ENCODE measurements at places on chromosomes 4 and X.

GRCh38 chrX:1618689-1619088 is 3.8 kb downstream of the ASMT start:
- DNase-seq: no peak

GRCh38 chr4:37453281-37453998 is 208.9 kb downstream of the NWD2 start:
- DNase-seq: no peak

- DNase-seq: no peak
Observed at GRCh38 chrX:46208225-46208854, 336.9 kb downstream of the ZNF674 start.

- DNase-seq: no peak
Observed at GRCh38 chr4:154329939-154330338, 161.7 kb downstream of the DCHS2 start.

DNA sequence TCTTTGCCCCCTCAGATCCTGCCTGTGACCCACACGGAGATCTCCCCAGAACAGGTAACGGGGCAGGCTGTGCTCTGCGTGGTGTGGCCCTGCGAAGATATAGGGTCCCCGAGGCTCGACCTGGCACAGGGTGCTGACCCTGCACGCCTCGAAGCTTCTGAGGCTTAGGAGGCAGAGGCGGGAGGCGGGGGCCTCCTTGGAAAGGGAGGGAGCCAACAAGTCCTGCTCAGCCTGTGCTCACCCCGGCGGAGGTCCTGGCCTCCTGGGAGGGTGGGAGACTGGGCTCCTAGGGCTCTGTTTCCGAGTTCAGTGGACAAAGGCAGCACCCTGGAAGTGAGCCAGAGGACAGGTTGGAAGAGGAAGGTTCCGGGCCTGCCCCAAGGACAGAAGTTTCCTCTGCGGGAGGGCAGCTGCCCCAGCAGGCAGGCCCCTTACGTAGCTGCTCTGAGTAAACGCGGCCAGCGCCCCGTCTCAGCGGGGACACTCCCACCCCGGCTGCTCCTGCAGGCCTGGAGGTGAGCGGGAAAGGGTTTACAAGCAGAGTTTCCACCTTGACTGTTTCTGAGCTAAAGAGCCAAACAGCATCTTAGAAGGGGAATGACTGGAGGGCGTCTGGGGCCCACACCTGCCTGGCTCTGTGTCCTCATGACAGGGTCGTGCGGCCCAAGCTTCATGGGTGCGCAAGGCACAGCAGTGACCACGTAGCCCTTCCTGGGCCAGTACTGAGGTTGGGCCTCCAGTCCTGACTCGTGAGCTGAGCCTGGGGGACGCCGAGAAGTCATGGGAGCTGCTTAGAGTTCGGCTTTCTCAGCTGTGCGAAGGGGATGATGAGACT is 16.1 kb downstream of the TMEM175 start:
- DNase-seq: no peak

- no peak for DNase-seq
Observed at GRCh38 chr4:137375111-137375850, 157.0 kb downstream of the PCDH18 start.

GRCh38 chrX:27679281-27679680 is 89.1 kb downstream of the DCAF8L2 start:
- DNase-seq: no peak

- DNase-seq: no peak
Observed at GRCh38 chr4:184727430-184727829, 6.5 kb downstream of the CENPU start.

- no peak for DNase-seq
Observed at GRCh38 chrX:139538907-139539790, 8.6 kb downstream of the F9 start.

- DNase-seq: no peak
Observed at GRCh38 chr4:100591161-100591876, 73.5 kb upstream of the EMCN start.

DNA sequence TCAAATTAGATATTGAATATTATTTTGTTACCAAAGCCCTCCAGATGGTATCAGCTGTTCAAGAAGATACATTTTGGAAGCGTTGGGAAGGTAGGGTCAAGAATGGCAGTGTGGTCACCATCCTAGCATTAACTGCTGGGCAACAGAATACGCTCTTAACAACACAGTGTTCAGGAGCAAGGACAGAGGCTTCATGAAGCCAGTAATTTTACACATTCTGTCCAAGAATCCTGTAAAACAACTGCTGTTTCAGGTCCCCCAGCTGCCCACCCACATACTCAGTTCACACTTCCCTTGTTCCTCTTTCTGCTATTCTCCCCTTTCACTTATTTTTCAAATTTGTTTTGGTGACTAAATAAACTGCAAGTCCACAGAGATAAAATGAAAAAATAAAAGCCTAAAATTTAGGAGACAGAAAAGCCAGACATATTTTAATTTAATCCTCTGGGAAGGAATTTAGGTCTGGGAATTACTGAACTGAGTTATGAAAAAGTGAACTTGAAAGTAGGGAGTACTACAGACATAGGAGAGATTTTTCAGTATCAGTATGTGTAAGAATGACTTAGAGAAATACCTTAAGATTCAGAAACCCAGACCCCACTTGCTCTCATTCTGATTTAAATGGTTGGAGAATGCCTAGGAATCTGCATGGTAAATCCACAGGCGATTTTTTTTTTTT is 406.7 kb downstream of the MAPK10 start:
- DNase-seq: no peak

DNA sequence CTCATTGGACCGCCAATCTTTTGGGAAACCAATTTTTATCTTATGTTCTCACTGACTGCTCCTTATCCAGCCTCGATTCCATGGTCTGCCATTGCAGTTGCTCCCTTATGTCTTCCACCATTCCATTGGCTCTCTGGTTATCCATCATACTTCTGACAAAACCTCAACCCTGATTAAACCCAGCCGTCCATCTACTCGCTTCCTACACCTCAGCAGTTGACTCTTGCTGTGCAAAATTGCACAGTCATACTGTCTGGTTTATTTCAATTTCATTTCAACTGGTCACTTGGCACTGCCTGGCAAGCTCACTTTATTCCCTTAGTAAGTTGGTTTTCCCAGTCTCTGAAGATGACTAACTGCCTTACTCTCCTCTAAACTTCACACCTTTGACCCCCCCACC is 26.2 kb downstream of the ARL9 start:
- no peak for DNase-seq

- no peak for DNase-seq
Observed at GRCh38 chr4:171629182-171629581, 184.0 kb upstream of the GALNTL6 start.

DNA sequence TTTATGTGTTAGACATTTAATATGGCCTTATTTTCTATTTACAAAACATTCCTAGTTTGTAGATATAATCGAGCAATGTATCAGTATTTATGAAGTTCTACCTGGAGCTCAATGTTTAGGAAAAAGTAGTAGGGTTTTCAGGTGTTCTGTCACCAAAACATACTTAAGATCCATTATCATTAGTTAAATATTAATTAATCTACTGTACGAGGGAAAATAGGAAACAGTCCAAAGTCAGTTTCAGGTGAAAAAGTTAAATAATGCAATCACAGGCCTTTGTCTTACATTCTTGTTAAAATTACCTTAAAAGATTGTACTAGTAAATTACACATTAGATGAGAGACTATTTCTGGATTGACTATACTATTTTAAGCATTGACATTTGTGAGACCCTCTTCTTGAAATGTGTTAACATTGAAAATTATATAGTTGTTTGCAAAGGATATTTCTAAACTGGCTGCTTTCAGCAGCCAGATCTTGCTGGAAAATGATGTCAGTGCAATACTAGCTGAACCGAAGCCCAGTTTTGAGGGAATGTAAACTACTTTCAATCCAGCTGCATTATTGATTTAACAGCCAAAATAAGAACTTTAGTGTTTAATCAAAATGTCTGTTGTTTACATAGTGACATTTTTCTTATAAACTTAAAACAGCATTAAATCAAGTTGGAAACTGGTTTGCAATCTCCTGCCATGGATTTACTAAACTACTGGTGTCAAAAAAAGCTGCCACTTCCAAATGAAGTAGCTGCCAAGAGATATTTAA is 19.3 kb downstream of the GUCY1B1 start:
- no peak for DNase-seq

- DNase-seq: no peak
Observed at GRCh38 chr4:184382189-184382846, 92.0 kb downstream of the IRF2 start.

DNA sequence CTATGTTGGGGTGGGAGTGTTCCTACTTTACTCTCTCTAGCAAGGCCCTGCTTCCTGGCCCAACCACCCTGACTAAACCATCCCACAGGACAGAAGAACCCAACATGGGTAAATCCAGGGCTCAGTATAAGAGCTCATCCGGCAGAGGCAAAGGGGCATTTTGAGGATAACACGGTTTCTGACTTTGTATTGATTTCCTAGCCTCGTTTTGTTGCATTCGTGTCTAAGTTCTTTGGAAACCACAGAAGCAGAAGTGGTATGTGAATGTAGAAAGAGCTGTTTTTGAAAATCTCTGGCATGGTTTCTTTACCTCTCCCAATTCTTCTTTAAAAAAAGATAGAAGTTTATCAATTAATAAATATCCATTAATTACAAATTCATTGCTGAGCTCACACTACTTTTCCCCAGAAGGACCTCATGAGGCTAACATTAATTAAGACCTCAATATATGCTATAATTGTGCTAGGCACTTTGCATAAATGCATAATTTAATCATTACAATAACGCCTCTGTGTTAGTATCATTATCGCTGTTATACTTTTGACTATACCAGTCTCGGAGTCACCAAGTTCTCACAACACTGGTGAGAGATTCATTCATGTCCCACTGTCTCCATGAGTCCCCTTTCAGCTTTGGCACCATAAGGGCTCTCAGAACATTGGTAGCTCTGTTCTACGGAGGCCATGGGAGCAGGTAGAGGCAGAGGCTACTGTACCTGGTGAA is 5.8 kb upstream of the CLNK start:
- DNase-seq: no peak
